ENCODE measurements at places on chromosomes 13 and 19. TPM values are rescaled to one million over a fixed set of nuclear protein-coding genes. Genes with fewer than 3 reads are reported as not detected.

DNA sequence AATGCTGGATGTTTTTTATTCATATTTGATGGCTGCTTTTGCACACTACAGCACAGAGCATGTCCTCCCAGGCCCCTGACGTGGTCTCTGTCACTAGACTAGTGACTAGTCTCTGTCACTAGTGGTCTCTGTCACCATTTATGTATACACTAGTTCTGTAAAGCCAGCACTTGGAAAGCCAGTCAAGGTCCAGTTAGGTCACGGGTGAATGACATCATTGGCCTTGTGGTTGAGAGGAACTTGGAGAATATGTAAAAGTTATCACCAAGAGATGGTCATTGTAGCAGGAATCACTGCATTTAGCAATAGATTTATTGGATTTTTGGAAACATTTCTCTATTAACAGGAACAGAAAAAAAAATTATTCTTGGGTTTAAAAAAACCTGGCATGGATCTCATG, 72.9 kb downstream of the SHISA2 start:
- no peak for DNase-seq

- DNase-seq: no peak
Observed at GRCh38 chr13:53151336-53152056, 122.9 kb downstream of the OLFM4 start.

GRCh38 chr13:25881971-25882451, 169.8 kb downstream of the SHISA2 start:
- no peak for DNase-seq

DNA sequence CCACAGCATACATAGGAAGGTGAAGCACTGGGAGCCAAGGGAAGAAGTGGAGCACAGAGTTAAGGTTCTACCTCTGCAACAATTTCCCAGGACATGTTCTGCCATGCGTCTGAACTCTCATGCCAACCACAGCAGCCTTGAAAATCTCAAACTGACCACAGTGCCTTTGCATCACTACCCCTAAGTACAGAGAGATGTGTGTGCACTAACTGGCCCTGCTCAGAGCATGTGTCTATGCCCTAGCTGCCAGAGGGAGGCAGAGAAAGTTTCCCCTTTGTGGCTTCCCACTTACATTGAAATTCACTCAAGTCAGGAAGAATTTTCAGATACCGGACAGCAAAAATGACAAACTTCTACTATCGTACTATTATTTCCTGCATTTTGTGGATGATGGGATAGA, 26.8 kb upstream of the WDFY2 start:
- DNase-seq: no peak

GRCh38 chr19:55481148-55481793, 3.7 kb upstream of the NAT14 start:
- DNase-seq: no peak

DNA sequence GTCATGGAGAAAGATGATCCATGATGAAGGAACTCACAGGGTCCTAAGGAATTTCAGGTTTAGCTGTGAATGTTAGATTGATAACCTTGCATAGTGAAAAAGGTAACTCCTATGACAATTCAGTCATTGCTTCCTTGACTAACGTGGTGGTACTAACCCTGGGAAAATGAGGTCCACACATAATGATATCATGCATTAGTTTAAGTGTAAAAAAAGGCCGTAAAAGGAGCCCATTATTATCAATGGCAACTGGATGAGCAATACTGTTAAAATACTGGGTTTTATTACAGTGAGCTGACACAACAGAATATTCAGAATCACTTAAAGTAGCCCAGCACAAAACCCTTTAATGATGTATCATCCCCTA, 515.4 kb downstream of the DCT start:
- DNase-seq: no peak

GRCh38 chr13:78875792-78876580, 217.0 kb upstream of the OBI1 start:
- DNase-seq: no peak

DNA sequence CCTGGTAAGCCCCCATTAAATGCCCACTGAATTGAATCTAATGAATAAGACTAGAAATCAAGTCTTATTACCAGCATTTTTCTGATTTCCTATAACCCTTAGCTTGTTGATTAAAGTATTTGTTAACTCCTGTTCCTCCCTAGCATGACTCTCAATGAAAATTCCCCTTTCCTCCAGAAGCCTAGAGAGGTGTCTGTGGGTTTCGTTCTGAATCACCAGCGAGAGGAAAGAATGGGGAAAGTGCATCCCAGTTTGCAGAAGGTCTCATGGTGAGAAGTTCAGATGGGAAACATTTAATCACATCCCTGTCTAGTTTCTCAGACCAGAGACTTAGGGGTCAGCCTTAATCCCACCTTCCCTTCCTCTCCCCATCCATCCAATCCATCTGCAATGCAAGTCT, 26.9 kb downstream of the POU2F2 start:
- DNase-seq: no peak

GRCh38 chr13:33322543-33322809, 36.9 kb upstream of the STARD13 start:
- no peak for DNase-seq

DNA sequence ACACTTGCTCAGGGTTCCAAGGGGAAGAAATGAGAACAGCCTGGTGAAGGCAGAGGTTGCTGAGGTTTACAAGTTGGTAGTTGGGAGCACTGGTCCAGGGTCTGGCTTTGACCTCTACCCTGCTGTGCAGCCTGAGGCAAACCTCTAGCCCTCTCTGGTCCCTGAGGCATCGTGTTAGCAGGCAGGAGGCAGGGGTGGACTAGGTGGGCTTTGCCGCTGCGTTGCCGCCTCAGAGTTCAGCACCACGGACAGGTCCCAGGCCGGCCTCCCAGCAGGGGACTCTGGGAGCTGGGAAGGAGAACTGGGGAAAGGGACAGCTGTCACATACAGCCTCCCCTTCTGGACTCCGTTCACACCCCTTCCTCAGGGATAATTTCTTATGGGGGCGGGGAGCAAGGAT, 3.1 kb downstream of the NCAN start:
- no peak for DNase-seq

- no peak for DNase-seq
Observed at GRCh38 chr19:30604657-30605056, 232.5 kb downstream of the ZNF536 start.

DNA sequence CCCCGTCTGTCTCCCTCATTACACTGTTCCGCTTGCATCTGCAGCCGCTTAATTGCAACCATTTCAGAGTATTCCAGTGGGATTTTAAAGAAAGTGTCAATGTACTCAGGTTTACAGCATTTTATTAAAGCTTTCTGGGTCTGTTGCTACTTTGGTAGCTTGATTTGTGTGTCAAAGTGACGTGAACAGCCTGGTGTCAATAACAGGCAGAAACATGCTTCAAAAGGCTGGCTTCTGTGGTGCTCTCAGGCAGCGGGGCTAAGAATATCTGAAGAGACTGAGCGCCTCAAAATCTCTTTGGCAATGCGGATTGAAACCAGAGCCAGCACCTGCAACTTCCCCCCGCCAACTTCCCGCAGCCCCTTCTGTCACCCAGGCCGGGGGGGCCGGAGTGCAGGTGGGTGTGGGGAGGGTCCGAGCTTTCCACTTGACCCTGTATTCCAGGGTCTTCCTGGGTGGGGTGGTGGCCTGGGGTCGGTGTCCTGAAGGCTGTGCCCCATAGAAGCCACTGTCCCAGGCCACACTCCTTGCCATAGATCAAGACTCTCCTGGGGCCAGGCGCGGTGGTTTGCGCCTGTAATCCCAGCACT, 81.2 kb downstream of the KDM4B start:
- DNase-seq: no peak

DNA sequence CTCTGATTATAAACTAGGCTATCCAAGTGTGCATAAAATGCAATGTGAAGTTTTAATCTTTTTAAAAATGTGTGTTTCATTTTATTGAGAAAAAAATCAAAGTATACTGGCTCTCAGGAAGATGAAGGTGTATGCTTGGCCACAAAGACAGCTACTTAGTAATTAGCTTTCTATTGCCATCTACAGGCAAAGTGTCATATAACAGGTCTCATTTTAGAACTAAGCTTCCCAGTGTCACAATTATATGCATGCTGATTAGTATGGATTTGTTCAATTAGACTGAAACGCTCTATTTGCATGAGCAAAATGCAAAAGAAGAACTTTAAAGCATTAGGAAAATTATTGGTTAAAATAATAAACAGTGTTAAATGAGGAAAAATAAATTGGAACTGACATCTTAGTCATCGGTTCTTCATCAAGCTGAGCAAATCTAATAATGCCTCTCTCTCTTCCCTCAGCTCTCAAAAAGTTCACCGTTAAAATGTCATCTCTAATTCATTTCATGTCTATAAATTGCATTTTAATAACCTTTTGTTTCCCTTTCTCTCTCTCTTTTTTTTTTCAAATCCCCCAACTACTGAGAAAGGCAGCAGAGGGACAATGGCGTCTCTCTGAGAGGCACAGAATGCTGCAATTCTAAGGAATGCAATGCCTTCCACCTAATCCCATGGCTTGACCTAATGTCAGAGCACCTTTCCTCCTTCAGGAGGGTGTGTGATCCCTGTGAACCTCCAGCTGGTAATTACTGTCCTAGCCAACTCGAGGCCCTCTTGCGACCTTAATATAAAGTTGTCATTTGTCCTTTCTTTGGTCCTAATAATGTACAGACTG, 313.1 kb upstream of the MAB21L1 start:
- DNase-seq: peak; percentile 13

DNA sequence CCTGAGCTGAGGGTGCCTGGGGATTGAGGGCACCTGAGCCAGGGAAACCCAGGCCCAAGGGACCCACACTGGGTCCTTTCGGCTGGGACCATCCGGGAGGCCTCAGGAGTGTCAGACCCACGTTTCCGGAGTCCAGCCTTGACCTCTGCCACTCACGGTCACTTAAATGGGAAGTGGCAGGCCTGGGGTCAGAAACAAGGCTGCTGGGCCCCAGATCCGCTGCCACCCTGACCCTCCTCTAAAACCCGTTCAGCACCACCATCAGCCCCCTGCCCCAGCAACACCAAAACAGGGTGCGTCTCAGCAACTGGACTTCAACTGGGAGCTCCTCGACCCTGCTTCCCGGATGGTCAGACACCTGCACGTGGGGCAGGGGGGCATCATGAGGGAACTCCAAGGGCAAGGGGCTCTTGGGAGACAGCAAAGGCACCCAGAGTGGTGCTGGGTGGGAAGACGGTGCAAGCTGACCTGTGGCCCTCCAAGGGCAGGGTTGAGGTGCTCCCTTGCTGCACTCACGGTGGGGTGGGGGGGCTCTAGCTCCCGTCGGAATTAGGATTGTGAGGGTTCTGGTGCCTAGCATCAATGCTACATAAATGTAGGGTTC, 1.2 kb upstream of the PLPP2 start:
- no peak for DNase-seq

GRCh38 chr19:46660008-46660517, 919 bp downstream of the DACT3 start:
- DNase-seq: no peak

GRCh38 chr13:97495678-97496077, 61.7 kb downstream of the RAP2A start:
- no peak for DNase-seq

DNA sequence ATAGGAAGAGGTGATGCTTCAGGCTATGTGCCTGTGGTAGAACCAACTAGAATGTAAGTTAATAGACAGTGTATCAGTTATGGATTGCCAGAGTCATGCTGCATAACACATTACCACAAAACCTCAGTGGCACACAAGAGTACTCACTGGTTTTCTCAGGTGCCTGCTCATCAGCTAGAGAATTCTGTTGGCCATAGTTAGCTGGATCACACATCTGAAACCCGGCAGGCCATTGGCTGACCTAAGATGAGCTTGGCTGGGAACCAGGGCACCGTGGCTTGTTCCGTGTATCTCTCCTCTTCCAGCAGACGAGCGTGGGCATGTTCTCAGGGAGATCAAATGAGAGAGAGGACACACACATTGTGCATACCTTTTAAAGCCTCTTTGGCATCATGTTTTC, 76.7 kb downstream of the TEX26 start:
- no peak for DNase-seq

DNA sequence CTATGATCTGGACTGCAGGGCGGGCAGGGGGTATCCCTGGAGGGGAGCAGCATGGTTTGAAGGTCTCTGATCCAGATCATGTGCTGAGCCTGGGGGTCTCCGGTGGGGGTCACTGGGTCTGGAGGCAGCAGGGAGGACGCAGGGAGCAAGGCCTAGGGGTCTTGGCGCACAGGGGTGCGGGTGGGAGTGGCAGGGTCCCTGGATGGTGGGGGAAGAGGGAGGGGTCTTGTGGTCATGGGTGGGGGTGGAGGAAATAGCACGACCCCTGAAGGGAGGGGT, 1.9 kb downstream of the BTBD2 start:
- no peak for DNase-seq

GRCh38 chr13:76773448-76774094, 112.6 kb downstream of the KCTD12 start:
- no peak for DNase-seq

DNA sequence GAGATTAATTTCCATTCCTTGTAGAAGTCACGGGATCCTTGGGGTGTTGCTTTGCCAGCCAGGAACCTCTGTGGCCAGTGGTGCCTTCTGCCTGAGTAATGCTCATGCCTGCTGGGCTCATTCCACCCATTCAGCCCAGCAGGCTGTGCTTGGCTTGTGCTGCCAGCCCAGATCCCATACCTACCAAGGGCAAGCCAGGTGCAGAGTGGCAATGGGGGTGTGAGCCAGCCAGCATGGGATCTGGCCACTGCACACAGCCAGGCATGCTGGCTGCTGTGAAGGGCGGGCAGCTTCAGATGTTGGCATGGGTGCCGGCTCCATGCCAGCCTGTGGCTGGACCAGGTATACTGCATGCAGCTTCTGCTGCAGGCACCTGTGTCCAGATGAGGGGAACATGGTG, 42.5 kb downstream of the WDFY2 start:
- DNase-seq: no peak

GRCh38 chr13:99426426-99426825, 74.8 kb upstream of the TM9SF2 start:
- no peak for DNase-seq

GRCh38 chr19:41415154-41415571, 12.0 kb downstream of the B3GNT8 start:
- no peak for DNase-seq

The TTC9B gene
- total RNA-seq: 37.5 TPM

The FLT3LG gene
- 0.41 TPM for total RNA-seq

The ENOX1 gene
- total RNA-seq: 50.5 TPM

The KATNAL1 gene
- total RNA-seq: 51.4 TPM

The RPL18A gene
- total RNA-seq: 937 TPM

The RGCC gene
- total RNA-seq: 17.1 TPM

The ZNF433 gene
- 16.3 TPM for total RNA-seq

The OVOL3 gene
- not detected for total RNA-seq

The CA11 gene
- total RNA-seq: 12.6 TPM
